Activated T-helper 1 cell treated with Interleukin-2 at 50 U/mL for 16 hours (primary cell): ENCODE measurements at places on chromosomes 7 and 10.

- DNase-seq, result no peak
These were observed 20.3 kb upstream of the KLF6 start for GRCh38 chr10:3805201-3805790.

GRCh38 chr7:106047818-106048705, 64.0 kb downstream of the SYPL1 start:
- no peak for DNase-seq

GRCh38 chr10:4100380-4100779, 315.4 kb upstream of the KLF6 start:
- DNase-seq, result no peak

GRCh38 chr7:22417349-22417748, 60.4 kb upstream of the RAPGEF5 start:
- DNase-seq, result no peak

GRCh38 chr10:43049081-43049551, 27.8 kb upstream of the RET start:
- DNase-seq, result no peak
